ENCODE measurements at places on chromosomes 16 and 17.

- no peak for DNase-seq
These were observed 23.7 kb upstream of the RCVRN start for GRCh38 chr17:9928601-9929333.

GRCh38 chr16:77711775-77712174, 10.5 kb upstream of the NUDT7 start:
- no peak for DNase-seq

DNA sequence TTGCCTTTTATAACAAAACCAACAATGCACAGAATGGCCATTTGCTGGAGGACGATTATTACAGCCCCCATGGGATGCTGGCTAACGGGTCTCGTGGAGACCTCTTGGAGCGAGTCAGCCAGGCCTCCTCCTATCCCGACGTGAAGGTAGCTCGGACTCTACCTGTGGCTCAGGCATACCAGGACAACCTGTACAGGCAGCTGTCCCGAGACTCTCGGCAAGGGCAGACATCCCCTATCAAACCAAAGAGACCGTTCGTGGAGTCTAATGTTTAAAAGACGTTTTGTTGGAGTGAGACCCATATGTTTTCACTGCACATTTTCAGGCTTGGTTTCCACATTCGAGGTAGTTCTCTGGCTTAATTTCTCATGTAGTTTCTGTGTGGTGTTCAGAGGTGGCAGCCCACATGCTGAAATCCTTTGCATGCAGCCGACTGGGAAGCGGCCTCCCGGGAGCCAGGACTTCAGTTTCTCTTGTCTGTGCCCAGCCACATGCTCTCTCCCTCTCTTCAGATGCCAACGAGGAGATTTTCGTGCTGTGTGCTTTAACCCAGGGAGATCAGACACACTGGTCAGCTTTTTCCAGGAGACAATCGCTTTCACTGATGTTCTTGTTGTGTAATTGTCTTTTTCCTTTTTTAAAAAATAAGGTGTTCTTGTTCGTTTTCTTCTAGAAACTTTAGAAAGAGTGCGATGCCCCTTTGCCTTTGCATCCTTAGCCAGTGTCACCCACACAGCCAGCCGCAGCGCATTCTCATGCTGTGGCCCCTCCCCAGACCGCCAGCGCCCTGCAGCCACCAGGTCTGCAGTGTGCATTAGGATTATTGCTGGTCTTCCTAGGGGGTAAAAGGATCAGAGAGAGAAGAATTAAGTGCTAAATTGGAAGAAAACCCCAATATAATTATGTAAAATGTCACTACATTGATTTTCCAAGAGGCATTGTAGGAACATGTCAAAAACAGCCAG, 24.1 kb downstream of the CYB561 start:
- no peak for DNase-seq

DNA sequence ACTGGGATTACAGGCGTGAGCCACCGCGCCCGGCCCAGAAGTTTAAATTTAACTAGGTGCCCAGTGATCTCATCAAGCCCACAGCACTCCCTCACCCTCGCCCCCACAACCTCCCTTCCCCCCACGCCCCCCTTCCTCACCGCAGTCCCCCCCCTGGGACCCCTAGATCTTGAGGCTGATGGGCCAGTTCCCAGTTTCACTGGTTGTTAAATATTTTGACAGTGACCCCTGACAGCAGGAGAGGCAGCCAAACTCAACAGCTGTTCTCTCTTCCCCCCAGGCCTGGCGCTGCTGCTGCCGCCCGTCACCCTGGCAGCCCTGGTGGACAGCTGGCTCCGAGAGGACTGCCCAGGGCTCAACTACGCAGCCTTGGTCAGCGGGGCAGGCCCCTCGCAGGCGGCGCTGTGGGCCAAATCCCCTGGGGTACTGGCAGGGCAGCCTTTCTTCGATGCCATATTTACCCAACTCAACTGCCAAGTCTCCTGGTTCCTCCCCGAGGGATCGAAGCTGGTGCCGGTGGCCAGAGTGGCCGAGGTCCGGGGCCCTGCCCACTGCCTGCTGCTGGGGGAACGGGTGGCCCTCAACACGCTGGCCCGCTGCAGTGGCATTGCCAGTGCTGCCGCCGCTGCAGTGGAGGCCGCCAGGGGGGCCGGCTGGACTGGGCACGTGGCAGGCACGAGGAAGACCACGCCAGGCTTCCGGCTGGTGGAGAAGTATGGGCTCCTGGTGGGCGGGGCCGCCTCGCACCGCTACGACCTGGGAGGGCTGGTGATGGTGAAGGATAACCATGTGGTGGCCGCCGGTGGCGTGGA, 15.6 kb downstream of the QPRT start:
- no peak for DNase-seq

- DNase-seq = no peak
These were observed 4.3 kb downstream of the CAMKK1 start for GRCh38 chr17:3888343-3889171.

DNA sequence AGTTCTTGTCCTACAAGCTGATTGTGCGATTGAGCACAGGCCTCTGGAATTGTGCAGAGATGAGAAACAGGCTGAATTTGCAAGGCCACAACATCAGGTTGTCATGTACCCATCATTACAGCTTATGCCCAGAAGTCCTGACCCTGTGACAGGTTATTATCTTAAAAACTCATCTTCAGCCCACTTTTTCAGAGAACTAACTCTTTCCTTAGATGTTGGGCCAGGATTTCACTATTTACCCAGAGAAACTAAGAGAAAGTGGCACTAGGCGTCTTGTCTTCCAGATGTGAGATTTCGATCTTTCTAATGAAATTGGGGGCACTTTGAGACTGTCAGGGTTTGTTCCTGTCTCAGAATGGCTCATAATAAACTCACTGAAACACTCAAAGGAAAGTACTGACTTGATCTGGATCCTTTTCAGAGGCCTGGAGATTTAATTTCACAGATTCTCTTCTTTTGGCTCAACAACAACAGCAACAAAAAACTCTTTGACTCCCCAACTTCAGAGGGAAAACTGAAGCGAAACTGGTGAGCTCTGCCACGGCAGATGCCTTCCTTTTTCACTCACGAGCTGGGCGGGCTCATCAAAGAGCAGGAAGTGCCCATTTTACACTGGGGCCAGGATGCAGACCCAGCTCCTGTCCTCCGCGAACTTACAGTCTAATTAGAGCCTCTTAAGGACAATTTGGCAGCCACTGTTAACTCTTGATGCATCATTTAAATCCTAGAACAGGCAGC, 17.7 kb upstream of the SLC12A3 start:
- no peak for DNase-seq

- DNase-seq = no peak
These were observed 6.6 kb downstream of the PDP2 start for GRCh38 chr16:66886914-66887313.

DNA sequence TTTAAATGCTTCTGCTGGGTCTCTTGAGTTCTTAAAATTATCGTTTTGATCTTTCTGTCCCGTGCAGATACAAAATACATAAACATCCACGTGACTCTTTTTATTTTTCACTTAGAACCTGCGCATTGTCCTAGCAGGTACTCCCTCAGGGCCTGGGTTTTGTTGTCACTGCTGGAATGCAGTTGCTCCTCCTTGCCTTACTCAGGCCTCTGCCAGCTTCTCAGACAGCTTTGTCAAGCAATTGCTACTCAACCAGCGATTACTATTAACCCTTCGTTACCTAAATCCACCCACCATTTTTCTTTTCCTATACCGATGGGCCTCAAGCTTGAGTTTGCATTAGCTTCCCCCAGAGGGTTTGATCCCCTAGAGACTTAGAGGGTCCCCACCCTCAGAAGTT, 405.9 kb upstream of the RBFOX1 start:
- DNase-seq = no peak

DNA sequence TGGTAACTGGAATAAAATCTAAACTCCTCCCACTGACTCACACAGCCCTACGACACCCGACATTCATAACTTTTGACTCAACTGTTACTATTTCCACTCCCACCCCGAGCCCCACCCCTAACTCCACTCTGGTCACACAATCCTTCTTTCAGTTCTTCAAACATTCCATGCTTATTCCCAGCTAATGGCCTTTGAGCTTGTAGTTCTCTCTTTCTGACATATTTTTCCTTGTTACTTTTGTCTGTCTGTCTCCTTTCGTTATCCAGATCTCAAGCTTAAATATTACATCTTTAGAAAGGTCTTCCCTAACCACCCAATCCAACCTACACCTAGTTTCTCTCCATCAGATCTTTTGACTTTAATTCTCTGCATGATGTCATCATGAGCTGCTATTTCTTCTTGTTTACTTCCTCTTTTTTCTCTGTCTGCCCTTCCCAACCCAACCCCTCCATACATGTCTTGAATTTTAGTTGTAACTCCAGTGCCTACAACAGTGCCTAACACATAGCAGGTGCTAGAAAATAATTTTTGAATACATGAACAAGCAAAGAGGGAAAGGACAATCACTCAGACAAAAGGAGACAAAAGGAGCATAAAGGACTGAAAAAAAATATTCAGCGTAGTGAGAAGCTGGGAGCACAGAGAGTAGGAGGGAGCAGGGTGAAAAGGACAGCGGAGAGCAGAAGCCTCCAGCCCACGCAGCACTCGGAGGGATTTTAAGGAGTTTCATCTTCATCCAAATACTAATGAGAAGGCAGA, 65.2 kb upstream of the SMIM36 start:
- peak; percentile 86 for DNase-seq

DNA sequence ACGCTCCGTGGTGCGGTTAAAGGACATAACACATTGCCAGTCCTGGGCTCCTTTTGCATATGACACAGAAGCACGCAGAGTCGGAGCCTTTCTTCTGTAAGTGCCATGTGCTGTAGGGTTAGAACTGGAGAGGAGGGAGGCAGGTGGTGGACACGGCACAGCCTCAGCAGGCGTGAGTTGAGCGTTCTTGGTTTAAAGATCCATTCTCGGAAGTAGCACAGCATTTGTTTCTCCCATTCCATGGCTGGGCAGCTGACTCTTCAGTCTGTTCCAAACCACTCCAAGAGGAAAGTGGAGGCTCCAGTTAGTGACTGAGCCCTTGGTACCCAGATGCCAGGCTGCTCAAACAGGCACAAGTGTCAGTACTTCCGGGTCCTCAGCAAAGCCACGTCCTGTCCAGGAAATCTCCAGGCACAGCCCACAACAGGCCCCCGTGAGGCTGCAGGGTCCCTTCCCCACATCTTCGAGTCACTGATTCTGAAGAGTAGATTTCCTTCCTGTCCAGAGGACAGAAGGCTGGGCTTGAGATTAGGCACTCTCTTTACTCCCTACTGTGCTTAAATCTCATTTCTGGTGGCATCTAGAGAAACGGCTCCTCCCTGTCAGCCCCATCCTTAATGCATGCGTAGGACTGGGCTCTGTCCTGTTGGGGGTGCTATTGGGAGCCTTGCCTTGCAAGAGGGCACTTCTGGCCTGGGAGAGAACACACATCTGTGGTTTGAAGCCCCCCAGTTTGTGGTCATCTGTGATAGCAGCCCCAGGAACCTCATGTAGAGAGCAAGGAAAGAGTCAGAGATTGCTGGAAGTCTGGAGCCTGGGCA, 39.6 kb upstream of the NAT9 start:
- no peak for DNase-seq

- no peak for DNase-seq
These were observed 37.4 kb downstream of the AXIN2 start for GRCh38 chr17:65523853-65524664.

DNA sequence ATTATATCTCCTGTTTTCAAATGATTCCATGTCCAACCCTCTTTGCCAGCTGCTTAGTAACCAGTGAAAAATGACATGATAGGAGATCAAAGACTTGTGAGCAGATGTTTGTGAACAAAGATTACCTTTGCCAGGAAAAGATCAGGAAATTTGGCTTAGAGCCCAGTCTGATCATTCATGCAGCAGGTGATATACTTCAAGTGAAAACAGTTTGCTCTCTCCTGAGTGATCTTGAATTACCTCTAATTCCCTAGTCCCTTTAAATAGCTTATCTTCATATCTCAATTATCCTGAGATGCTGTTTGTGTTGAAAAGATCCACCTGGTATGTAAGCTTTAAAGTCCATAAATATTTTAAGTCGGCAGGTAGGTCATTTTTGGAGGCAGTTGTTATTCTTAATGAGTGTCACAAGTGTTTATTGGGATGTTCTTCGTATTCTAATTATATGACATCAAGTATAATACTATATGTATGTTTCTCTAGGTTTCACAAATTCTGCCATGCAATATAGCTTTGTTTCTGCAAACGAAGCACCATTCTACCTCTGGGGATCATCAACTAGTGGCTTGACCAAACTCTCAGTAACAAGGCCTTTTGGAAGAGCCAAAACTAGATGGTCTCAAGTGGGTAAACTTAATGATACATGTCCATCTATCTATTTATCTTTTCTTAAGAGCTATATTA, 13.2 kb upstream of the VPS35L start:
- DNase-seq = no peak

DNA sequence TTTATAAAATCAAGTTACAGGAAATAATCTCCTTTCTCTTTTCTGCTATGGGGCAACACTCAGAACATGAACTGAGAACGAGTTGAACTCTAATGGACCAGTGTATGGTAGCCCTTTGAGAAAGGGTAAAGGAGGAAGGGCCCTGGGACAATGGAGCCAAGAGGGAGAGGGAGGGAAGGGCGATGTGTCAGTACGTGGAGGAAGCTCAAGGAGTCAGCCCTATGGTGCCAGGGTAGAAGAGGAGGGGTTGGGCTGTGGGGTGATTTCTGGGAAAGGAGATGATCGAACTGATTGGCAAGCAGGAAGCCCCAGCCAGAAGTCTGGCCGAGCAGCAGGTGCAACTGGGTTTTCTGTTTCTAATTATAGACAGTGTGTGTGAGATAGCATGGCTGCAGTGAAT, 4.3 kb upstream of the WIPI1 start:
- DNase-seq = no peak

DNA sequence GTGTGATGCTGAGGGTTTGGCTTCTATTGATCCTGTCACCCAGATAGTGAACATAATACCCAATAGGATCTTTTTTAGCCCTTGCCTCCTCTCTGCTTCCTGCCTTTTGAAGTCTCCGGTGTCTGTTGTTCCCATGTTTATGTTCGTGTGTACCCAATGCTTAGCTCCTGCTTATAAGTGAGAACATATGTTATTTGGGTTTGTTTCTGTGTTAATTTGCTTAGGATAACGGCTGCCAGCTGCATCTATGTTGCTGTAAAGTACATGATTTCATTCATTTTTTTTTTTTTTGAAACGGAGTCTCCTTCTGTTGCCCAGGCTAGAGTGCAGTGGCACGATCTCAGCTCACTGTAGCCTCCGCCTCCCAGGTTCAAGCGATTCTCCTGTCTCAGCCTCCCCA, 23.0 kb downstream of the DUS2 start:
- no peak for DNase-seq

GRCh38 chr16:84308120-84308519, 13.4 kb downstream of the WFDC1 start:
- peak; percentile 33 for DNase-seq

DNA sequence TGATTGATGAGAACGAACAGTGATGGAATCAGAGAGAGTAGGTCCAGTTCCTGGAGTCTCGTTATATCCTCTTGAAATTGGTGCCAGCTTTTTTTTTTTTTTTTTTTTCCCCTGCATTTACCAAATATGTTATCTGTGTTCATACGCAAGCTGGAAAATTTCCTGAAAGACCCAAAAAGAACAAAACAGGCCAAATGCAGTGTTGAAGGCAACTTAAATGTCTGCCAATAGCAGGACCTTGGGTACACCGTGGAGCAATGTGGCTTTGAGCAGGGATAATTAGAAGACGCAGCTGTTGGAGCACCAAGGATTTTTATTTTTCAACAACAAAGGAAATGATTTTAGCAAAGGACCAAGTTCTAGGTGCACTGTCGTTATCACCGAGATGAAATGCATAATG, 105.0 kb downstream of the ABCC6 start:
- DNase-seq = no peak

Data from COLO829 (cell line).